ENCODE measurements at places on chromosomes 5 and 9.

DNA sequence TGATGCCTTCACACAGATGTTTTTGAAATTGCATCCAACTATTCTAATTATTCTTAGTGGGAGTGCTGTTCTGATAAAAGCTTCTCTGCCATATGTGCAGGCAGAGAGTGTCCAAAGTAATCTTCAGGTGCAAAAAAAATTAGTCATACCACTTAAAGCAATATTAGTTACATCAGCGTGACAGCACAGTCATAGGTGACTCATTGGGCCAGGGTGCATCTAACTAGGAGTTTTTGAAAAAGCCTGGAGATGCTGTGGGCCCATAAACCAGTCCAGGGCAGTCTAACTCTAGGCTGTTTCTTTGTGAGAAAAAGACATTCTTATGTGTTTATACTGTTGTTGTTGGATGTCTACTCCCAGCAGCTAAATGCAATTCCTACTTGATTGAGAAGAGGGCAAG is 33.0 kb upstream of the C6 start:
- DNase-seq, result no peak

DNA sequence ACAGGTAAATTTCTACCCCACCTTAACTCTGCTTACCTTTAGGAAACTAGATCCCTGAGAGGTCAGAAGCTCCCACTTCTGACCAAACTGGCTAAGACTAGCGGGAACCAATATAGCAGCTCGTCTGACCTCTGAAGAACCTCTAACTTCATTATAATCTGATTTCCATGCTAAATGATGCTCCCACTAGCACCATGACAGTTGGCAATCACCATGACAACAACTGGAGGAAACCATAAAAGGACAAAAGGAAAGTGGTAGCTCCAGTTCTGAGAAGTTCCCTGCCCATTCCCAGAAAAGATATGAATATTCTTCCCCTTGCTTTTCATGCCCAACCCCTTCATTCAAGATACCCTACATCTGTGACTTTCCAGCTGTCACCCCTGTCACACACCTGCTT is 483.3 kb downstream of the CTNND2 start:
- no peak for DNase-seq

DNA sequence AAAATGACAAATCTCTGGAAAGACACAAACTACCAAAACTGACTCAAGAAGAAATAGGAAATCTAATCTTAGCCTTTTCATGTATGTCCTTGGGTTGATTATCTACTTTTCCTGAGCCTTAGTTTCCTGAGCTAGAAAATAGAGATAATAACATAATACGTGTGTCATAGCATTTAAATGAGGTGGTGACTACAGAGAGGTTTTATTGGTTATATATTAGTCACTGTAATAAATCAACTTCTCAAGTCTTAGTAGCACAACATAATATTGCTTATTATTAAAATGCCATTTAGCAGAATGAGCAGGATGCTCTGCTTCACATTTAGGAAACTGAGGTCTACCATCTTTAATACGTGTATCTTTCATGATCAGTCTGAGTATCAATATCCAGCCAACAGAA is 7.1 kb upstream of the PJA2 start:
- no peak for DNase-seq

GRCh38 chr9:78030553-78031443 is 813 bp downstream of the GNAQ start:
- no peak for DNase-seq

- DNase-seq, result no peak
Measured at GRCh38 chr9:75866273-75866871, 24.1 kb upstream of the PCSK5 start.

- no peak for DNase-seq
Measured at GRCh38 chr9:13719446-13719845, 440.0 kb upstream of the MPDZ start.

DNA sequence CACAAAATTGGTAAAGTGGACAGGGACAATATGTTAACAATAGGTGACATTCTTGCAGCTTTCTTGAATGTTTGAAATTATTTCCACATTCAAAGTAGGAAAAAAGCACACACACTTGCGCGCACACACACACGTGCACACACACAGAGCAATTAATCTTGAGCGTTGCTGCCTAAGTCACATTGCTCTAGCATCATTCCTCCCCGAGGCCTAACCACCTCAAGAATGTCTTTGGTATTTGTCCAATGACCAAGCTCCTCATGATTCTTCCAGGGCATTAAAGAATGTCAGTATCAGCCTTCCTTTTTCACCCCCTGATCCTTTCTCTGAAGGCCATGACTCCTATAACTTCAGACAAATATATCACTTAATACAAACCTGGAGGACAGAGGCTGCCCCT is 198.1 kb downstream of the NPR3 start:
- no peak for DNase-seq

DNA sequence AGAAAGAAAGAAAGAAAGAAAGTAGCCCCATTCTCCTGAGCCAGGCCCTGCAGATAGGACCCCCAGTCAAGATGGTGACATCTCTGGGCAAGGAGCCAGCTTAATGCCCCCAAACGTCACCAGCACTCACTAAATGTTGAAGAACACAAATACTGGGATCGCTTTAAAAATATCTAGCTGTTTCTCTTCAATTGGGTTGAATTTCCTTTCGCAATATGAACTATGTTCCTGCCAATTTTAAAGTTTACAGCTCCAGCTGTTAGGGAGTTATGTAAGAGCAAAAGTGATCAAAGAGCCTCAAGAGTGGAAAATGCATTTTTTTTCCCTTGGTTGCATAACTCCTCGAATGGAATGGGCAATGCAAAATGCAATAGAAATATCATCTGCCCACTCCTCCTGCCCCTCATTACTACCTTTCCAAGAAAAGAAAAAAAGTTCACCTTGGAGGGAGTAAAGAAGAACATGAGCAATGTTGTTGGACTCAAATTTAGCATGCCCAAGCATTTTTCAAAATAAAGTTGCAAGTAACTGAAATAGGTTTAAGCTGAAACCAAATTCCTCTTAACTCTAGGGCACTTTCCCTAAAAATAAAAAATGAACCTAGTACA is 244.2 kb upstream of the PIK3R1 start:
- DNase-seq, result no peak

DNA sequence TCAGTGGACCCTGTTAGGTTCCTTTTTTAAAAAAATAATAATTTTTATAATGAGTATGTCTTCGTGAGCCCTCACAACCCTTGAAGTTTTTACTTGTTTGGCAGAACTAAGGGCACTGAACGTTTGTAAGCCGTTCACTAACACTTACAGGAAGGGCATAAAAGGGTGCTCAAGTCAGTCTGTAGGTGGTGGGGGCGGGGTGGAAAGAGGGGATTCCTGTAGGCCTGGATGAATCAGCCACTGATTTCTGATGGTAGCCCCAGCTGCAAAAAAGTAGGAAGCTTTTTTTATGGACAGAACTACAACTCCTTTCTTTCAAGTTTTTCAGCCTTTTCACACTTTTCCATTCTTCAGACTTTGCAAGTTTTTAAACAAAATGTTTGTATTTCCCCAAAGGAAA is 35.8 kb downstream of the PIK3R1 start:
- DNase-seq, result no peak

GRCh38 chr5:40587376-40587775 is 92.3 kb upstream of the PTGER4 start:
- DNase-seq, result no peak

DNA sequence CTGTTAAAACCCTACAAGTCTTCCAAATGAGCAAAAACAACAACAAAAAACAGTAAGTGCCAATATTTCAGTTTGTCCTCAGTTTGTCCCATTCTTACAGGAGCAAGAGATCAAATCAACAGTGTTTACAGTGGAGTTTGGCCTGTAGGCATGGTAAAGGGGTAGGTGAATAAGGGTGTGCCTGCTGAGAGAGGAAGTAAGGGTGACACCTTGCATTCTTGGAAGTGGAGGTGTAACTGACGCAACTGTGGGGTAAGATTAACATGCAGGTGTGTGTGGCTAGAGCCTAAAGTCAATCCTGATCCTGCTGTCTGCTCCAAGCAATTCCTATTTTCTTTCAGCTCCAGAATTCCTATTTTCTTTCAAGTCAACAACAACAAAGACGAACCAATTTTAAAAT is 43.4 kb downstream of the PFDN1 start:
- no peak for DNase-seq

- no peak for DNase-seq
Measured at GRCh38 chr5:126851501-126852011, 74.6 kb downstream of the LMNB1 start.

DNA sequence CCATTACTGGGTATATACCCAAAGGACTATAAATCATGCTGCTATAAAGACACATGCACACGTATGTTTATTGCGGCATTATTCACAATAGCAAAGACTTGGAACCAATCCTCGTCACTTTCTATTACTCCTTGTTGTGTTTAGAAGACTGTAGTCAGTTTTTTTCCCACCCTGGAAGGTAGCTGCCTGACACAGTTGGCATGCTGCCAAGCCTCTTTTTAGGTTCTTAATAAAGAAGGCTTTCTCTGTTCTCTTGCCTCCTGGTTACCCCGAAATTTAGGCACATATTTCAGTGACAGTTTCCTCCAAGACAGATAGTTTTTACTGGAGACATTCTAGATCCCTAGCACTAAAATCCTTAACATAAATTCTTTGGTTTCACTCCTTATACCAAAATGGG is 205.4 kb upstream of the PCSK5 start:
- DNase-seq, result no peak

Measured in activated naive CD8-positive, alpha-beta T cell treated with anti-CD3 and anti-CD28 coated beads, Interleukin-2, amount 10 ng/mL, durations not matched to agents 7 days and 5 days (primary cell).